ENCODE measurements at places on chromosomes 11 and 22.

- no peak for DNase-seq
Observed at GRCh38 chr11:2945031-2945756, 16.0 kb upstream of the PHLDA2 start.

- no peak for DNase-seq
Observed at GRCh38 chr11:68261749-68262543, 9.8 kb downstream of the C11orf24 start.

DNA sequence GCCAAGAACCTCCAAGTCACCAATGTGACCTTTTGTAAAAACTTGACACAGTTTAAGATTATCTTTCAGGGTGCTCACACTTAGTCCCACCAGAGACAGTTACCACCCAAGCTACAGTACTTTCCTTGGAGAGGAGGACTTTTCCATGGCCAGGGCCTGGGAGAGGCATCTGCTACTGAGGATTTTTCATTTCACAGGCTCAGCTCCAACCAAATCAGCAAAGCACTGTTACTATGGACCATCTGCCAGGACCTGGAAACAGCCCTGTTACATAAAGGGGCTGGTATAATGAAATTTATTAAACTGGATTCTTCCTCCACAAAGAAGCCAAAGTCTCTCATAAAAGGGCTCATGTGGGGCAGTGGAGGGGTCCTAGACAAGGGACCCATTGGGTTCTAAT lies 38.6 kb downstream of the SERGEF start:
- no peak for DNase-seq

DNA sequence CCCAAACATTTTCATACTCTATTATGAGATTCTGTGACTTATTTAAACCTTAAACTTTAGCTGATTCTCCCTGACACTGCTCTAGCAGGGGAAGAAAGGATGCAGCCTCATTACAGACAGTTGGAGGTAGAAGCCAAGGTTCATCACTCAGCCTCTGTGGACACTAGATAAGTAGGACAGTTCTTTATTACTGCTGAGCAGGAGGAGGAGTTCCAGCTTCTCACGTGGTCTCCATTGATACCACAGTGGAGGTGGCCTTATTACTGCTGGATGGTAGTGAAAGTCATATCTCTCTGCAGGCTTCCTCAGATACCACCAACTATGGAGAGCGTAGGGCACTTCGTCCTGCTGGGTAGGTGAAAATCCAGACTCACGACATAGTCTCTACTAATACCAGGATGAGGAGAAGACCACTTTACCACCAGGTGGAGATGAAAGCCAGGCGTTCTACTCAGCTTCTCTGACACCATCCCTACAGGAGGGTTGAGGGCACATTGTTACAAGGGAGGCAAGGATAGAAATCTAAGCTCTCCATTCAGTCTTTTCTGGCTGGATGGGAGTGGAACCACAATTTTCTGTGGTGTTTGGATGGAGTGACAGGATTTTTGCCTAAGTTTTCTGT lies 13.1 kb upstream of the ANGPTL5 start:
- DNase-seq: no peak

GRCh38 chr11:47020793-47021526 lies 84.4 kb downstream of the CSTPP1 start:
- DNase-seq: no peak

- no peak for DNase-seq
Observed at GRCh38 chr11:102794382-102794781, 3.6 kb downstream of the MMP1 start.

DNA sequence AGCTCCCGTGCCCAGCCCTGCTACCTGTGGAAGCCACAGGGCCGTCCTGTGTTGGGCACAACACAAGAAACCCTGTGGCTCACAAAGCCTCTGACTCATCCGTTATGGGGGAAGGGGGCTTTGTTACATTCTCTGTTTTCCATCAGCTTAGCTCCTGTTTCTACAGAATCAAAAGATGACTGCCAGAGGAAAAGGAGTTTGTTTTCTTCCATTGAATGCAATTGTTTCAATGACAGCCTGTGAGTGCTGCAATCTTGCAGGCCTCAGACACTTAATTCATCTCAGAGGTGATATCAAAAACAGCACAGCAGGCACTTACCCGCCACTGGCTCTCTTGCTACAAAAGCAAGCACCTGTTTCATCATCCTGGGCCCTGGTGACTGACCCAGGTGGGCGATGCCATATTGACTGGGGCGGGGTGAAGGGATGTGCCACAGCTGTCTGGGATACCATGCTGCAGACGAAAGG lies 194.3 kb downstream of the OPCML start:
- no peak for DNase-seq

GRCh38 chr11:128165572-128165971 lies 421.8 kb downstream of the ETS1 start:
- no peak for DNase-seq

DNA sequence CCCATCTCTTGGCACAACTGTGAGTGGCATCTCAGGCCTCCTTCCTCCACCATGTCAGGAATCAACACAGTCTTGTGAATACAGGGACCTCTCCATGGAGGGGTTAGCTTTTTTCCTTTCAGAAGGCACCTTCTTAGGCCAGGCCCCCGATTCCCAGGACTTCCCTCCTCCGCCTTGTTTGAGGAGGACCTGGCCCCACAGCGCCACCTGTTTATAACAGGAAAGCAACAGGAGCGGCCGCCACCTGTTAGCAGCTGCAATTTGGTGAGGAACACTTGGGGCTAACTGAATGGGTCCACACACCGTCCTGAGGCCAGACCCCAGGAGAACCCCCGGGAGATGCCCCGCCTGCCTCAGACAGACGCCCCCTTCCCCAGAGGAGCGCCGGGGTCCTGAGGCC lies 3.8 kb upstream of the PKP3 start:
- DNase-seq: no peak

GRCh38 chr22:22408731-22409696 lies 99.5 kb downstream of the ZNF280B start:
- no peak for DNase-seq

GRCh38 chr11:2713661-2714462 lies 14.1 kb upstream of the KCNQ1OT1 start:
- DNase-seq: no peak

GRCh38 chr22:48663297-48663696 lies 1164.4 kb downstream of the BRD1 start:
- DNase-seq: no peak

DNA sequence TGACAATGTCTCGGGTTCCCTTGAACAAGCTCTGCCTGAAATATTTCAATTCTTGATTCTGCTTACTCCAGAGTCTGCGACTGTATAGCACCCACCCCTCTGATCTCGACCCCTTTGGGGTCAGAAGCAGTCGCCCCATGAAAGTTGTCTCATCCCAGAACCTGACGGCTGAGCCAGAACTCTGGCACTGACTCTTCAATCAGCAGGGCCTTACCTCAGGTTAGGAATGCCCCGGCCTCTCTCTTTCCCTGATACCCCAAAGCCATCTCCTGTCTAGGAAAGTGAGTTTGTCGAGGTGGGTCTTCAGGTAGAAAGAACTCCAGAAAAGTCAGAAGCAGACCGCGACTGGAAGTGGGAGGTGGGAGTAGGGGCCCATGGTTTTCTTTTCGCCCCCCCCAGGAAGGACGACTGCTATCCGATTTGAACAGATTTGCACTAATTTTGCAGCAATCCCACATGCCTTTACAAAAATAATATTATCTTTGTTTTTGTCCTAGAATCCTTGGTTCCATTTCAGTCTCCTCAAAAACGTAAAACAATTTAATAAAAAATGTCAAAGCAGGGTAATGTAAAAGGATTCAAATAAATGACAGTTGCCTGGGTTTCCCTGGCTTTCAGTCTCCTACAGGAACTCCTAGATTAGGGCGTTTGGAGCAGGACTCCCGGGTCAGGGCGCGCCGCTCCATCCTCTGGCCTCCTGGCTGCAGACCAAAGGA lies 898 bp upstream of the ROBO3 start:
- DNase-seq: no peak
